ENCODE measurements at places on chromosomes 5 and 9.

GRCh38 chr5:157550663-157551062, 24.9 kb downstream of the ADAM19 start:
- DNase-seq, result no peak

- no peak for DNase-seq
Measured at GRCh38 chr9:34084562-34084961, 35.9 kb upstream of the UBAP2 start.

- no peak for DNase-seq
Measured at GRCh38 chr5:165393839-165394238, 1888.4 kb downstream of the MAT2B start.

- no peak for DNase-seq
Measured at GRCh38 chr9:13001989-13002580, 227.3 kb downstream of the LURAP1L start.

GRCh38 chr5:43305948-43306565, 7.2 kb downstream of the HMGCS1 start:
- DNase-seq, result peak; percentile 70

DNA sequence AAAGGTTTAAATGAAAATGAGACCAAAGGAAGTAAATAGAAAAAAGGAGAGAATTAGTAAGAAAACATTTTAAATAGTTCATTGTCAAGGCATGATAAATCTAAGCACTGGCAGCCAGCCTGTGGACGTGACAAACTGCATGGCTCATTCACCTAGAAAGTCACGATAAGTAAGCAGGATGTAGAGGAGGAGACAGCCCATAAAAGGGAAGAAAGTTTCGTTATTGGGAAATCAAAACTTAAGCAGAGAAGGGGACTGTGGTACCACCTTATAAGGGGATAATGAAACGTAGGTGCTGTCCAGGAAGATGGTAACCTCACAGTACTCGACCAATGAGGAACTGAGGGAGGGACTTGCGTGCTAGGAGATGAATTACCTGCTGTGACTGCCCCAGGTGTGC, 494.5 kb upstream of the GRAMD2B start:
- no peak for DNase-seq

- no peak for DNase-seq
Measured at GRCh38 chr5:154176181-154176580, 14.4 kb upstream of the GALNT10 start.

DNA sequence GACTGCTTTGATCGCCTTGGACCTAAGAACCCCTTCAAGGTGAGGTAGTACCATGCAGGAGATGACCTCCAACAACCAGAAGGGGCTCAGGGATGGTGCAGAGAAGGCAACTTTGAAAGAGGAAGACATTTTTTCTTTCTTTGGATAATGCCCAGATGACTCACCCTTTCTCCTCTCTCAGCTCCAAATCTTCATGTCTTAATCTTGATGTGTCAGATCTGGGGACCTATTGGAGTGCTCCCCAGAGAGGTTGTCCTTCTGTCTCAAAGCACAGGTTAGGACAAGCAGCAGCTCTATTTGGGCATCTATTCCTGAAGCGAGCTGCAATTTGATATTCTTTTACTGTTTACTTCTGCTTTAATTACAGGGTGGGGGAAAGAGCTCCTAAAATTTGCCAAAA, 229.9 kb upstream of the MAP3K1 start:
- DNase-seq, result peak; percentile 83

DNA sequence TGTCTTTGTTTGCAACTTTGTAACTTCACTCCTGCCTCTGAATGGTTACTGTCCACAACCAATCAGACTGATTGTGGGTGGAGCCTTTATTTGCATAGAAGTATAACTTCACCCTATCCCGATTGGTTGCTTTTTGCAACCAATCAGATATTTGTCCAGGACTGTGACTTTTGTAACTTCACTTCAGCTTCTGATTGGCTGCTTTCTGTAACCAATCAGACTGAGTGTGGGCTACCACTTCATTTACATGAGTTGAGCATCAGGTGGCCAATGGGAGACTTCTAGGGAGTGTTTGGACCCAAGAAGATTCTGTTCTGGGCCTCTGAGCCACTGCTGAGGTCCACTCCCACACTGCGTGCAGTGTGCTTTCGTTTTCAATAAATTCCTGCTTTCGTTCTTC, 1810.7 kb upstream of the CDH6 start:
- DNase-seq, result no peak

DNA sequence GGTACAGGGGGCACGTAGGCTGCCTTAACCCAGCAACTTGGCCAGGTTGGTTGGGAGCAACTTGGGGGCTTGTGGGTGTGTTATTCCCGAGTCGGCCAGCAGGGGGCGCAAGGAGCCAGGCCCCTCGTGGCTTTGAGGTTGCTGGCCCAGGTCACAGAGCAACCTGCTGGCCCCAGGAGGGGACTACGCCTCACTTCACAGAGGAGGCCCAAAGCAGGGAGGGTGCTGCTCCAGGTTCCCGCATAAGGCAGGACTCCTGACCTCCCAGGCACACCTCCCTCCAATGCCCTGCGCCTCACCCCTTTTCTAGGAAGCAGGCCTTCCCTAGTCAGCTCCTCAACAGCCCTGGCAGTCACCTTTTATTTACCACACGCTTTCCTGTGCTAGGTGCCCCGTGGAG, 18.1 kb downstream of the KYAT1 start:
- peak; percentile 30 for DNase-seq

- no peak for DNase-seq
Measured at GRCh38 chr5:136036293-136036911, 7.6 kb downstream of the TGFBI start.

All from NCI-H2171 treated with DMSO at 0.1 percent for 48 hours (cell line).